ENCODE measurements at places on chromosomes 4 and X.

- no peak for DNase-seq
These were observed 510.4 kb downstream of the MID1IP1 start for GRCh38 chrX:39311646-39312045.

- DNase-seq, result no peak
These were observed 585.6 kb upstream of the AGA start for GRCh38 chr4:178027796-178028195.

DNA sequence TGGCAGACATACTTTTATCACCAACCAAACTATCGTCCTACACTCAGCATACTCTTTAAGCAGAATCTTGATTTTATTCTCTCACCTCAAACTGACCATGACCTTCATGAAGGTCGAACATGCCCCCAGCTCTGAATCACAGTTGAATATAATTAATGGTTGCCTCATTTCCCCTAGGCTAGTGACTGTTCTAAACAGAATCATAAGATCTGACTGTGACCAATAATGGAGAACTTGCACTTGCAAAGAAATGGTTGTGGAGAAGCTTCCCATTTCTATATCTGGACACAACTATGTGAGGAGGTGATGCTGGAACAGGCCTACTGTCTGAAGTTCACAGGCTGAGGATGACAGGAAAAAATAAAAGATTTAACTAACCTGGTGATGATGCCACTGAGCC is 85.1 kb downstream of the PDGFC start:
- DNase-seq, result no peak

- DNase-seq, result no peak
These were observed 300.0 kb upstream of the RASGEF1B start for GRCh38 chr4:81771721-81772120.

- DNase-seq, result no peak
These were observed 78.9 kb upstream of the PPP2R3B start for GRCh38 chrX:465418-466215.

DNA sequence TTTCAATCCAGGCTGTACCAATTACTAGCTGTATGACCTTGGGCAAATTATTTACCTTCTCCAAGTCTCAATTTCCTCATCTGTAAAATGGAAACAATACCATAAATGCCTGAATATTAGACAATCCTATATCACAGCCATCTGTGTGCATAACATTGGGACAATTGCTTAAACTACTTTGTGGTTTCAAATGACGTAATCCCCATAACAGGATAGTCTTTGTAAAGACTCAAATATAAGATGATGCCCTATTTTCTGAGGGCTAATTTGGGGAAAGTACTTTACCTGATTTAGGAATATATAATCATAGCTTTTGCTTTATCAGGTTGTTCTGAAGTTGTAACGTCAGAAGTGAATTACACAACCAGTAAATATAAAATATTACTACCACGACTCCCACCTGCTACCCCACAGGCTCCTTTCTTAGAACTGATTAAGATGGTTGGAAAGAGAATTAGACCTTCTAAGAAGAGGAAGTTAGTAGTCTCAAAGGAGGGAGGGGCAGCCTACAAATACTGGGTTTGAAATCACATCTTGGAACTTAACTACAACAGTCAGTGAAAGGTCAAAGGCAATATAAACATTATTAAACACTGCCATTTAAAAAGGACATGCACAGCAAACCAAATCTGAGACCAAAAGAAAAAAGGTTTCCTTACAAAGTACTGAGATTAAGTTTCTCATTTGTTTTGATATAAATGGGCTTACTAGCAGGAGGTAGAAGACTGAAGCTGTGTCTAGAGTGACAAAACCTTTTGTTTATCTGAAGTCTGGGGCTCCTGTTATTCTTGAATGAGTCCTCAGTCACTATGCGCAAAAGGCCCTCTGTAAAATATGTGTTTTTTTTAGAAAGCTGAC is 215.0 kb downstream of the SCFD2 start:
- no peak for DNase-seq

- no peak for DNase-seq
These were observed 48.7 kb downstream of the STAG2 start for GRCh38 chrX:124010157-124010556.

DNA sequence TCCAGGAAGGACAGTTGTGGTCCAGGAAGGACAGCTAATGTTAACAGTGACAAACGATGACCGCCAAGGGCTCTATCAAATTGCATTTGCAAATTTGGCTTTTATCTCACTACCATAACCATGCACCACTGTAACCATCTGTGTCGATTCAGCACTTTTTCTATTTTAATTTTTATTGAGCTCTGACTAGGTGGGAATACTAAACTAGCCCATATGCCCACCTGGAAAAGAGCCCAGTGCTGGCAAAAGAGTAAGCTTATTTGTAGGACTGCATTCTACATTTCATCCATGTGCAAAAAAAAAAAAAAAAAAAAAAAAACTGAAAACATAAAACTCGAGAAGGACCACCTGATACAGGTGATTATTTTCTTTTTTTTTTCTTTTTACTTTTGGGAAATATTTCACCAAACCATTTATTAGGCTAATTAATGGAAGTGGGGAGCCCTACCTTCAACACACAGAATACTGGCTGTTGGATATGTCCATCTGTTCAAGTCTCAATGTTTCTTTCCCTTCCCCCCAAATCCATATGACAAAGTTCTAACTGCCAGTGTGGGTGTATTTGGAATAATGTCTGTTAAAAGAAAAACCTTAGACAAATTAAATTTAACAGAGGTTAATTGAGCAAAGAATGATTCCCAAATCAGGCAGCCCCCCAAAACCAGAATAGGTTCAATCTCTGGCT is 99.5 kb upstream of the MXRA5 start:
- DNase-seq, result no peak

GRCh38 chrX:68061206-68061535 is 372.1 kb downstream of the OPHN1 start:
- peak; percentile 42 for DNase-seq

GRCh38 chrX:19683817-19684216 is 168.5 kb upstream of the MAP3K15 start:
- no peak for DNase-seq

DNA sequence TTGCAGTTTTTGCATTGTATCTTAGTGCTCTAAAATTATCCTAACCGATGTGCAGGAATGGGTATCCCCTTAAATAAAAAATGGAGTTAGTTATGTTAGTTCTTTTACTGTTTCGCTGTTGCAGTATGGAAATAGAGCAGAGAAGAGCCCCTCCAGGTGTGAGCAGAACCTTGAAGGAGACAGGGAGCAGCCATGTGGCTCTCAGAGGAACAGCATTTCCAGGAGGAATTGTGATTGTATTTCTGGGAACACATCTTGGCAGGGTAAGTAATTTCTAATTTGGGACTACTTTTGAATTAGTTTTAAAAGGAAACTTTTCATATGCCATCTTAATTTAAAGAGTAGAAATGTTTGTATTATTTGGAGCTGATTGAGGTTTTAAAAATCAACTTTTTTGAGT is 5.3 kb upstream of the CCDC158 start:
- no peak for DNase-seq

DNA sequence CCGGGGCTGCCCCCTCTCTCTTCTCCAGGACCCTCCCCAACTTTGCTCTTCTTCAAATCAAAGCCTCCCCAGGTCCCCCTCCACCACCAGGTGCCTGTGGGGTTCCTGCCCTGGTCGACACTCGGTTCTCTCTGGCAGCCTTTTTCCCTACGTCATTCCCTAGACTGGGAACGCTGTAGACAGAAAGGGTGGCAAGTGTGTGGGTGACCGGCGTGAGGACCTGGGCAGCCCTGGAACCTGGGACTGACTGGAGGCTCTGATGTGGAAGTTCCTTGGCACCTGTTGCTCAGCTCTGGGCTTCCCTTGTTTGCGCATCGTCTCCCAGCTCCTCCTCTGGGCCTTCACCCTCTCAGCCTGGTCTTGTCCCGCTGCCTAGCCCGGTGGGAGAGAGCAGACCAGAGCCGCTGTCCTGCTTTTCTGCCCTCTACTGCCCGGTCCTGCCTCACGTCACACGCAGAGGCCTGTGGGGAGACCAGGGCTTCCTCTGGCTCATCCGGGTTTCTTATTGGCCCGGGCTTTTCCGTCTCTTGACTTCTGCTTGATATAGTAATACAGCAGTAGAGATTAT is 1.3 kb downstream of the TACC3 start:
- no peak for DNase-seq

DNA sequence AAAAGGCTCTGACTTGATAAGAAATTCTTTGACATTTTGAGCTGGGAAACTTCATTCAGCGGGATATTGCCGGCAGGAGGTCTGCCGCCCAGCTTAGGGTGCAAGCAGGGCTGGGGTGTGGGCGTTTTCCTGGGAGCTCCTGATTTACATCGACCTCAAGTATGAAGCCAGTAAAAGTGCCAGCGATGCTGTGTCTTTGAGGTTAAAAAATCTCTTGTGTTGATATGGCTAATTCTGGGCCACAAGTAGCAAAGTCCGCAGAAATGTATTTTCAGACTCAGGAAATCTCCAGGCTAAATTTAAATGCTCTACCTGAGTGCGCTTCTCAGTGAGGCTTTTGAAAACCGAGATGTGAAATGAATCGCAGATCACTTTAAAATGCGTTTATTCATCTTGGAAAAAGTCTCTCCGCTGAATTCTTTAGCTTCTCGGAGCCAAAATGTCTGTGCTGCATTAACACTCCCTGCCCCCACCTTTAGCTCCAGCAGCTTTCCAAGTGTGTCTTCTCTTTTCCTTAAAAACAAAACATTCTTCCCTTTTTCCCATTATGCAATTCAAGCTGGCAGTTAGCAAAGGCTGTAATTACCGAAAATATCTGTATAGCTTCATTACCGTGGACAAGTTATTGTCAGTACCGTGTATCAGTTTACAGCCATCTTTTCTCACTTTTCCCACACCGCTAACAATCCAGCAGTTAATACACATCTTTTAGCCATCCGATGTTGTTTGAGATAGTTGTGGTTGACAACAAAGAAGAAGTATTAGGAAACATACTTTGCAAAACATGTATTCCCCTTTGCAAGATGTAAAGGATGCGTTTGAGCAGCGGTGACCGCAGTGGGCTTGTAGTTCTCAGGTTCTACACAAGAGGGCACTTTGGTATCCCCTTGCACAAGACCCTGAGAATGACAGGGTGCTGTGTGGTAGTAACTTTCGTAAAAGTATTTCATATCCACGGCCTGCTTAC is 136.0 kb upstream of the STX18 start:
- no peak for DNase-seq

DNA sequence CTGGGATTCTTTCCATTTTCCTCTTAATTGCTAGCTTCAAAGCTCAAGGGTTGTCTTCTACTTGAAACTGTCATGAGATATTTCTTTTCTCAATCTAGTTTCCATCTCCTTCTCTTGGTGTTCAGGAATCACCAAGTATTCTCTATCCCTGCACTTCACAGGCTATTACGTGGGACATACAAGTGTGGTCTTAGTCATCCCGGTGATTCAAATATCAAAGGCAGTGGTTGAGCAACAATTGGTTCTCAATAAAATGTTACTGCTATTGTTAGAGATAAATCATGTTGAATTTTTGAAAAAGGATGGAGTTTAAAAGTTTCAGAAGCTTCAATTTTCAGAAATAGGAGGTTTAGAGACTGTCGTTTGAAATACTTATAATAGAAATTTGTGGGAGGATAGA is 812.9 kb downstream of the FSTL5 start:
- DNase-seq, result no peak

DNA sequence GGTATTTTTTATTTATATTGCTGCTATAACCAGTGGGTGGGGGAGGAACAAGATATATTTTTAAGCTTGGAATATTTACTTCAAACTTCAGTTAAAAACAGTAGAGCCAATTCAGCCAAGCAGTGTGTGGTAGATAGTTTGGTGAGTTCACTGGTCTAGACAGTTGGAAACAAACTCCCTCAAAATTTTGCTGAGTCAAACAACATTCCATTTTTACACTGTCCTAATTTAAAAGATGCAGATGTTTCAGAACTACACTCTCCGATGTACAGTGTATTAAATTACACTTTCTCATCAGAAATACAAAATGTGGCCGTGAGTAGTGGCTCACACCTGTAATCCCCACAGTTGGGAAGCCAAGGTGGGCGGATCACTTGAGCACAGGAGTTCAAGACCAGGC is 23.3 kb downstream of the PRKX start:
- no peak for DNase-seq

- DNase-seq, result no peak
These were observed 153.8 kb downstream of the NR3C2 start for GRCh38 chr4:148288448-148288847.

- DNase-seq, result no peak
These were observed 177.7 kb upstream of the MID1 start for GRCh38 chrX:10798041-10798440.

- DNase-seq, result no peak
These were observed 431.0 kb downstream of the SMARCA1 start for GRCh38 chrX:129092242-129092641.

DNA sequence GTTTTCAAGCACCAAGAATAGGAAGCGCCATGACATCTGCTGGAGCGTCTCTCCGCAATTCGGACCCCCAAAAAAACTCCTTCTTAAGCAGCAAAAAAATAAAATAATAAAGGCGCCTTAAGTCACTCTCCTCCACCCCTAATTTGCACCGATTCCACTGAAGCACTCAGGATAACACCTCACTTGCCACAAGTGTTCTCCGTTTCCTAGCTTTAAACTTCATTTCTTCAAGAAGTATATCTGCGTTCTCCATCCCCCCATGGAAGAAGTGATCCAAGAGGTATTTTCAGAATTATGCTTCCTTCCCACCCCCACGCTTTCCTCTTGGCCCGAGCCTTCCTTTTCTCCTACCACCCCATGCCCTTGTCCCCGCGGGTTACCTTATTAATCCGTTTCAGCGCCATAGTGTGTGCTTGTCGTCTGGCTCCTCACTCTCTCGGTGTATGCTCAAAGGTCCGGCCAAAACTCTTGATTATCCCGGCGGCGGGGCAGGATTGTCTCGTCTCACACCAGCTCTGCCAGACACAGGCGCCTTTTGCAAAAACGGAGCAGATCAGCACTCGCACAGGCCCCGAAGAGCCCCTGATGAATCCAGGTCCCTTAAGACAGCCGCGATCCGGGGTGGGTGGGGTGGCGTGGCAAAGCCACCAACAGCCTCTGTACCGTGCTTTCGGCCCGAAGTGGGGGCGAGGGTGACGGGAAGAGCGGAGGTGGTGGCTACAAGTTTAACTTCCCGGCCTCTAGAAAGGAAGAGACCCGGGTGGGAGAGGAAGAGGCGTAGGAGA is 1.1 kb downstream of the UBE2D3 start:
- DNase-seq, result no peak

Measured in ureter (tissue), 1 donor.